ENCODE measurements at places on chromosomes 2 and 18. TPM values are rescaled to one million over a fixed set of nuclear protein-coding genes. Genes with fewer than 3 reads are reported as not detected.

Gene ZAP70
- polyA plus RNA-seq = not detected

Gene CD8A
- polyA plus RNA-seq = 0.69 TPM

Gene RGPD8
- 0.60 TPM for polyA plus RNA-seq

Gene NGEF
- polyA plus RNA-seq = 13.6 TPM

DNA sequence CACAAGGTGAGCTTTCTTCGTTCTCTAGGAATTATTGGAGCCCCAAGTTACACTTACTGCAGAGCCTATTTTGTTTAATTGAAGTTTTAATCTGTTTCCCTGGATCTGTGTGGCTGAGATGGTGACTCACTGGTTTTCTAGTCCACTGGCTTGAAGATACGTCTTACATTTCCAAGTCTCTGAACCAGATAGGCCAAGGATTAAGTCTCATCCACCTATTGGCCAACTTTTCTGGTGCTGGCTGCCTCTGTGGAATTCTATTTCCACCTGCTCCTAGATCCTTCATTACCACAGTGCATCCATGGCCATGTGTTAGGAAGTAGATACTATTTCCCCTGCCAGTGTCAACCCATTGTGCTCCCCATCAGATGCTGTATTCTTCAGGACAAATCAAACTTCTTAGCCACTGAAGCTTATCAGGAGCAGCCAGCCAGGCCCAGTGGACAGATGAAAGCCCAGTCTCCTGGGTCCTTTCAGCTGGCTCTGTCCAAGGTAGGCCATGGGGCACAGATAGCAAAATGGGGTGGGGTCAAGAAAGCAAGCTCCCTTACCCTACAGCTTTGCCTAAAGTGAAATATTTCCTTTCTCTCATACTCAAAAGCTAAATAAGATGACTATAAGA is 198.8 kb upstream of the TCF4 start:
- no peaks in the 10 kb centered on the region for H3K27me3 ChIP-seq
- no peaks in the 10 kb centered on the region for H3K36me3 ChIP-seq
- no peak overlapping the region for H3K4me3 ChIP-seq
- no peak overlapping the region for H3K27ac ChIP-seq
- H3K4me1 ChIP-seq = no peaks in the 10 kb centered on the region

Measured in sigmoid colon (tissue), 7 donors.